ENCODE measurements at places on chromosomes 3 and 15.

DNA sequence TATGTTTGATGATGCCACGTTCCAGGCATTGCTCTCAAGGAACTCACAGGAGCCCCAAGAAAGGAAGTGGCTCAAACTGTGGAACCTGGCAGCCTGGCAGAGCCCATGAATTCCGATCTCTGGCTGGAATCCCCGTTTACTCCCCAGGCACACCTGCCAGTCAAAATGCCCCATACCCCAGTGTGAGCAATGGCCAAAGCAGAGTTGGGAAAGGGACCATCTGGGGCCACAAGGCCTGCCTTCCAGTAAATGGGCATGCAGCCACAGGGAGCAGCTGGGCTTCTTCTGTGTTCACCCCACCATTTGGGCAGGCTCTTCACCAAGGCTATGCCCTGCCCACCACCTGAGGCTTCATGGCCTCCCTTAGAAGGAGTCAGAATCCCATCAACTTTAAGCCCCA lies 257.0 kb upstream of the GOLGA6L4 start:
- DNase-seq, result no peak

DNA sequence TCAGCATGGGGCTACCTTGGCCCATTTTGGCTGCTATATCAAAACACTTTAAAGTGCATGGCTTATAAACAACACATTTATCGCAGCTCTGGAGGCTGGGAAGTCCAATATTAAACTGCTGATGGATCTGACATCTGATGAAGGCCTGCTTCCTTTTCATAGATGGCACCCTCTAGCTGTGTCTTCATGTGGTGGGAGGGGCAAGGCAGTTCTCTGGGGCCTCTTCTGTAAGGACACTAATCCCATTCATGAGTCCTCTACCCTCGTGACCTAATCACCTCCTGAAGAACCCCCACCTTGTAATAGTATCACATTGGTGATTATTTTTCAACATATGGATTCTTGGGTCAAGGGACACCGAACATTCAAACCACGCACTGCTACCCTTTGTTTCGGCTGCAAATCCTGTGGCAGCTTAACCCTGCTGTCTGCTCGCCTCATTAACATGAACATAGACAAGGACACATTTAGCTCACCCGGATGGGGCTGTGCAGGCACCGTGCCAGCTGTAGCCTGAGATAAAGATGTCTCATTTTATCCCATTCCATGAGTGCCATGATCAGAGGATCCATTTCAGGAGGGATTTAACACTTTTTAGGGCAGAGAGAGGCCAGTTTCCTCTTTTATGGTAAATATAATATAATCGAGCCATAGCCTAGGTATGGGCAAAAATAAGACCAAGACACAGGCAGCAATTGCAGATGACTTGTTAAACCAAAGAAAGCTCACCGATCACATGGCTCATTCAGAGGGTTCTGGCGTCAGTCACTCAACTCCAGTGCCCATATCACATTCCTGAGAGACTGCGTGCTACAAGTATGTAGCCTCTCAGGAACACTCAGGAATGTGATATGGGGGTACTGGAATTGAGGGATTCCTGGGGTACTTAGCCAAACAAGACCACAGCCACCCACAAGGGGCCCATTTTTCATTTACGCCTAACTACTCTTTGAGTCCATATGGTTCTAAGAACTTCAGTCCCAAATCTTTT lies 251.1 kb upstream of the ST8SIA2 start:
- DNase-seq, result peak; percentile 35

- no peak for DNase-seq
Observed at GRCh38 chr15:60969658-60970057, 259.4 kb downstream of the RORA start.

GRCh38 chr3:156388497-156389448 lies 166.1 kb downstream of the SSR3 start:
- no peak for DNase-seq

Data from bronchial epithelial cell (primary cell).